ENCODE measurements at places on chromosomes 6 and 20.

GRCh38 chr6:38876475-38876874 lies 161.4 kb downstream of the DNAH8 start:
- DNase-seq = no peak

- DNase-seq = no peak
These were observed 8.3 kb downstream of the VEGFA start for GRCh38 chr6:43778131-43778855.

GRCh38 chr6:42514745-42515144 lies 49.1 kb upstream of the UBR2 start:
- DNase-seq = no peak

DNA sequence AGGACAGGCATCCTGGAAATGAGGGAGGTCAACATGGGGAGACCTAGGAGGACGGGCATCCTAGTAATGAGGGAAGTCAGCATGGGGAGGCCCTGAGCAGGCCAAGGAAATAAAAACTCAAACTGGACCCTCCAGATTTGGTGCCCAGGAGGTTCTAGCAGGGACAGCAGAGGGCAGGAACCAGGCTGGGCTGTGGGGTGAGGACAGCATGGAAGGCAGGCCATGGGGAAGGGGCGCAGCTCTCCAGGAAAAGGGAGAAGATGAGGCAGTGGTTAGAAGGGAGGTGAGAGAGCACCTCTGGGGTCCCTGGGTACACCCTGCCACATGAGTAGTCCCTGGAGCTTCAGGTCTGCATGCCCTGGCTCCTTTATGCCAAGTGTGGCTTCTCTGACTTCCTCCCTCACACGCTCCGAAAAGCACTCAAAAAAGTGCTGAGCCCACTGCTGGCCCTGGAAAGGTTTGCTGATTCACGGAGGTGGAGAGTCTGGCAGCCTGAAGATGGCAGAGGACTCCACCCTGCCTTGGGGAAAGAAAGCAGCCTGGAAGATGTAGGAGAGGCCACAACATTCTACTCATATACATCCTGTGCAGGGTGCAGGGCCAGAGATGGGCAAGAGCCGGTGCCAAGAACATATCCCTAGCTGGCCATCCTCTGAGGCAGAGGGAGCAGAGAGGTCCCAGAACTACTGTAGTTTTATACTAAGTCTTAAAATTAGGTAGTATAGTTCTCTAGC lies 154.9 kb downstream of the MRPL14 start:
- no peak for DNase-seq

DNA sequence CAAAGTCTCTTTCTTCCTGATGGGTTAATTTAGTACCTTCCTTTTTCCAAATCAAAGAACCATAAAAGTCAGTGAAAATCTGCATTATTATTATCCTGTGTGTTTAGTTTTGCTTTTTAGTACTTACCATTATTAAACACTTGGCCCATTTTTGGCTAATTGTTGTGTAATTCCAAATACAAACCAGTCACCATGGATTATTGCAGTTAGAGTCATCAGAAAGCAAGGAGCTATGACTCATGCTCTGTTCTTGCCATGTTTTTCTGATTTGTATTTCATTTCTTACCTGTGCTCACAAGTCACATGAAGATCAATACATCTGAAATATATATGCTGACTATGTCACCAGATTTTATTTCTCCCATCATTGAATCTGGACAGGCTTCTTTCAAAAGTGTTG lies 31.3 kb downstream of the SLC22A3 start:
- no peak for DNase-seq

- no peak for DNase-seq
These were observed 636 bp upstream of the EEF1A1 start for GRCh38 chr6:73521351-73521985.

- DNase-seq = no peak
These were observed 286.2 kb upstream of the STXBP5 start for GRCh38 chr6:146917979-146918378.

GRCh38 chr6:133348846-133349245 lies 107.7 kb downstream of the EYA4 start:
- DNase-seq = no peak

DNA sequence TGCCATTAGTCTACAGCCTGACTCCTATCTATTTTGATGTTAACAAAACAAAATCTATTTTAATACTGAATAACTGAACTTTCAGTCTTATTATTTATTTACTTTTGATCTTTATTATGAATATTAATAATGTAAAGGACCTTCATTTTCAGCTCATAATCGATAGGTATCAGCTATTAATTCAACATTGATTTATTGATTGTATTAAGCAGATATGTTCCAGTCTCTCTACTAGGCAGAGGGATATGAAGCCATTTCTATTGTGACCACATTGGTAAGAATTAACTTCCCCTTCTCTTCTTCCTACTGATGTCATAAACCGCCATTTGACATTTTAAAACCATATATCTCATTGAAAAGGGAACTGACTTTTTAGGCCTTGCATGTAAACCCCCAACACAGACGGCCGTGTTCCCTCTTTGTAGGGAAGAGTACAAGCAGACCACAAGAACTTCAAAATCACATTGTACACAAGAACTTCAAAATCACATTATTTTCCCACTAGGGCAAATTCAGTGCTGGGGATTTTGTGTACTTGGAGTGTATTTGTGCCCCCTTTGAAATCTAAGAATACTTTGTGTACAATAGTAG lies 69.5 kb upstream of the FABP7 start:
- no peak for DNase-seq

DNA sequence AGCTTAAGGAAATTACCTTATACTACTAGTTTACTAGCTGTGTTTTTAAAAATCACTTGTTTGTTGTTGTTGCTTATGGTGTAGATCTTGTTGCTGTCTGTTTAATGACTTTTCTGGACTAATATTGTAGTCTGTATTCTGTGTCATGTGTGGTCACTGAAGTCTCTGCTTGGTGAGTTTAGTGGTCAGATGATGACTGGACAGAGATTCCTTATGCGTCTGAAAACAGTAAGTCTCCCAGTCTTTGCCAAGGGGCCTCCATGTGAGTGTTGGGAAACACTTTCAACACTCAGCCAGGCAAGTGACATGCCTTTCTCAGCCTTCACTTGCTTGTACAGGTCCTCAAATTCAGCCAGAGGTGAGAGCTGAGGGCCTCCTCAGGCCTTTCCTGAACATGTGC lies 256.9 kb upstream of the RNF24 start:
- no peak for DNase-seq

DNA sequence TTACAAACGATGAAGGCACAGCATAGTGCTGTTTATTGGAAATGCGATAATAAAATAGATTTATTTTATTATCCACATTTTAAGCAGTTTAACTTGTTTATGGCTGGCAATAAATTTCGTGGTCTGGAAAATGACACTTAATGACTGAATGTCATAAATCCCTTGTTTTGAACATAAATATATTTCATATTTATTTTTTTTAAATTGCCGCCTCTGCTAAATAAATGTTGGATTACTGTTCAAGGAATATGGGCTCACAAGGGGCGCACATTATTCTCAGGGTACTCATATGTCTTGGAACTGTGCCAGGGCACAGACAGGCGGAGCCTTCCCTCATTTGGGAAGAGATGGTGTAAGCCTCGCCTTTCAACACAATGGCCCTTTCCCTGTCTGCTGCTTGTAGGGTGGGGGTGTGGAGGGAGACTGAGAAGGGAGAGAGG lies 134.3 kb downstream of the PXDC1 start:
- no peak for DNase-seq
